ENCODE measurements at places on chromosomes 2 and 18.

DNA sequence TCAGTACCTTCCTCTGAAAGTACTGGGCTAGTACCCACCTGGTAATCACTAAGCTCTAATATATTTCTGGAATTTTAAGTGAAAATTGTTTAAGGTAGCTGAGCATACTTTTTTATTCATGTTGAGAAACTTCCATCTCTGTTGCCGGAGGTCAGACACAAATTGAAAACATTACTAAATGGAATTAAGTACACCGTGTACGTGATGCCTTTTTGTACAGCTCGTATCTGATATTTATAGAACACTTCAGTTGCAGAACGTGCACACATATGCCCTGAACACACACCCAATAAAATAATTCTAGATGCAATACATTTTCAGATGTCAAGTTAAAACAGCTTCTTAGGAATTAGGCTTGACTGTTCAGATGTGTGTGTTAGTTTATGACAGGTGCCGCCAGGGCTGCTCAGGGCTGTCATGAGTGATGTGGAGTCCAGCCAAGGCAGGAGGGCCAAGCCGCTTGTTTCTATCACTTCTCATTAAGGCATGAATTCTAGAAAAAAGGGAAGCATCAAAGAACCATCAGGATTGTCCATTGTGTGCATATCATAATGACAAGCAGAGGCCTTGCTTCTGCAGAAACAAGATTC lies 80.9 kb upstream of the FOSL2 start:
- no peak for DNase-seq

DNA sequence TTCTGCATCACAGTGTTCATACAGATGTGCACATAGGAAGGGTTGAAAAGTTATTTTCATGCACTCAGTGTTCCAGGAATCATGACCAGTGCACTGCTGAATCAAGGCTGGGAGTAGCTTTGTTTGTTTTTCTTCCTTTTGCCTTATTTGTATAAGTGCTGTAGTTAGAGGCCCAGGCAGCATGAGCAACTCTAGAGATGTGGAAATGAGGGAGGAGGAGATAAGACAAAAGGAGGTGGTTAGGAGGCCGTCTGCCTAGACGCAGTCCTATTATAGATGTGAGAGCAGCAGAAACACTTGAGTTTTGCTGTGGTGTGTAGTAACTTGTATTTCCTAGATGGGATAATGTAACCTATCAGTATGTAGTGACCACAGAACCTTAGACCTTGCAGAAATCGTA lies 264.3 kb upstream of the RASGRP3 start:
- no peak for DNase-seq

DNA sequence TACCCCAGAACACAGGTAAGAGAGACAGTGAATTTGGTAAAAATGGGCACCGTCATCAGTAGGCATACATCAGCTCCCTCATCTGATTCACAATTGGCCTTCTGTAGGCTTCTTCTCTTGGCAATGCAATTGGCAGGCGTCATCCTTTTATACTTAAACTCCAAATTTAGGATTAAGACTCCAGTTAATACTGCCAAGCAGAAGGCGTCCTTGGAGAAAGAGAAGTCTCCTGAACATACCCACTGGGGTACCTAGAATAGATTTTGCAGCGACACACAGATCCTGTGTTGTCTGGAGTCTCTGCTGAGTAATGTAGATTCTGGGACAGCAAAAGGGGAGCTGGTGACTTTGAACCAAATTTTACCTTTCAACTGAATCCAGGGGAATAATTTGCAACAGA lies 592 bp upstream of the METAP1D start:
- no peak for DNase-seq

- no peak for DNase-seq
Measured at GRCh38 chr18:12053289-12053688, 40.4 kb upstream of the ANKRD62 start.

DNA sequence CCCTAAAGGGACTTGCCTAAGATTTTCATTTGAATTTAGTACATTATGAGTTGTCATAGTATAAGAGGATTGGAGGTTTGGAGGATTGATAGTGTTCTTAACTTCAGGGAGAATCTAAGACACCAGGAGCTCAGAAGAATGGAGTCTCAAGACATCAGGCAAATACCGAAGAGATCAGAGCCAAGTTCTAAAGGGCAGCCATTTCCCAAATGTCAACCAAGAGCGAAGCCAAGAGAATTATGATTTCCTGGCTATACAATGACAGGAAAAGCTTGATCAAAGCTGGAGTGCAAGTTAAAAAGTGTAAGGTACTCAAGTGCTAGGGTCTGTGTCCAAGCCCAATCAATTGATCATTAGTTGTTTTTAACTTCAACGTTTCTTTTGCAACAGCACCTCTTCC lies 283.0 kb upstream of the FN1 start:
- DNase-seq, result no peak

DNA sequence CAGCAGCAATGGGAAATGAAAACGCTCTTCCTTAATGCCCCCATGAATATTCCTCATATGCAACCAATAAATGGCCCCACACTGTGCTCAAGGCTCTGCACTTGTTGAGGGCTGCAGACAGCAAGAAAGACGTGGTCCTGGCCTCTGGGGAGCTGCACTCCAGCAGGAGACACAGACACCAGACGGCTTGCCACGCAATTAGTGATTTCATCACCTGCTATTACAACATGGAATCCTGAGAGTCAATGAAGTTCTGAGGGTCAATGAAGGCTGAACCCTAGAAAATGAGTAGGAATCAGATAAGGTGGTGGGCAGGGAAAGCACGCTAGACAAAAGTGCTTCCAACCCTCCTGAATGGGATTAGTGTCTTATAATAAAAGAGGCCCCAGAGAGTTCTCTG lies 18.9 kb downstream of the CREG2 start:
- DNase-seq, result no peak

- DNase-seq, result no peak
Measured at GRCh38 chr2:37390777-37391176, 46.3 kb downstream of the QPCT start.

DNA sequence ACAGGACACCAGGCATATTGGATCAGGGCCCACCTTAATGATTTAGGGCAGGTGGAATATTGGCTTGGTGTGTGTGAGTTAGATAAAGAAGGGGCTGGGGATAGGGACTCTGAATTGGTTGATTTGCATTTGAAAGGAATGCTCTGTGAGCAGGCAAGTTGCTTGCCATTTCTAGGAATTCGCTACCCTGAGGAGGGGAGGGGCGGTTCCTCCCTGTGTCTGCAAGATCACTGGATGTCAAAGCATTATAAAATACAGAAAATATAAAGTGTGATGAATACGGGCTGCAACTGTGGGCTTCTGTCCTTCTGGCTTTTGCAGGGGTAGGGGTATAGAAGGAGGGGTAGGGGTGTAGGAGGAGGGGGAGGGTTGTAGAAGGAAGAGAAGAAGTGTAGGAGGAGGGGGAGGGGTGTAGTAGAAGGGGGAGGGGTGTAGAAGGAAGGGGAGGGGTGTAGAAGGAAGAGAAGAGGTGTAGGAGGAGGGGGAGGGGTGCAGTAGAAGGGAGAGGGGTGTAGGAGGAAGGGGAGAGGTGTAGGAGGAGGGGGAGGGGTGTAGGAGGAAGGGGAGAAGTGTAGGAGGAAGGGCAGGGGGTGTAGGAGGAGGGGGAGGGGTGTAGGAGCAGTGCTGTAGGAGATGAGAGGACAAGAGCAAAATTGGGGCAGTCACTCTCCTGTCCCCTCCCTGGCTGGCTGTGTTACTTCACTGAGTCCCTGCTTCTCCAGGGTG lies 238.0 kb upstream of the COPS8 start:
- DNase-seq, result no peak

DNA sequence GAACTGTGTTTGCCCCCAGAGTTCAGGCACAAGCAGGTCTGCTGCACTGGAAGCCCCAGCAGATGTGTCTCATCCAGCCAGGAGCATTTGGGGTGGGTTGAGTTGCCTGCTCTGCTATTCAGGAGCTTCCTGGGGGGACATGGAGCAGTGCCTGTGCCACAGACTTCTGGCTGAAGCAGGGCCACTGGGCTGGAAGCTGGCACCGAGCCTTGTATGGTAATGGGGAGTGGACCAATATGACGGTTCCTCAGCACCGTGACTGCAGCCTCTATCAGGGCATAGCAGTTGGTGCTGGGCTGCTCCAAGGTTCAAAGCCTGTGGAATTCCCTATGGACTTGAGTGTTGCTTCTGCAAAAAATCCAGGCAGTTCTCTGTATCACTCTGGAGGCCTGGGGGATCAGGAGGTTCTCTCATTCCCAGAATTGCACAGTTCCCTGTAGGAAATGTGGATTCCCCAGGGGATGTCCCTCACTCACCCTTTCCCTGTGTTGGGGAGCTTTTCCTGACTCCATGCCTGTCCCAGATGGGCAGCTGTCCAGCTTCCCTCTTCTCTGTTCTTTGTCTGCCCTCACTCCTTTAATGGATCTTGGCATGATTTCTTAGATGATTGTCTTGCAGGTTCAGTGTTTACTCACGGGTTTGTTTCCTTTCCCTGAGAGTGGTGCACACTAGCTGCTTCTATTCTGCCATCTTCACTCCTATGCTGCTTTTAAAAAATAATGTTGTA lies 37.2 kb upstream of the THSD7B start:
- no peak for DNase-seq

DNA sequence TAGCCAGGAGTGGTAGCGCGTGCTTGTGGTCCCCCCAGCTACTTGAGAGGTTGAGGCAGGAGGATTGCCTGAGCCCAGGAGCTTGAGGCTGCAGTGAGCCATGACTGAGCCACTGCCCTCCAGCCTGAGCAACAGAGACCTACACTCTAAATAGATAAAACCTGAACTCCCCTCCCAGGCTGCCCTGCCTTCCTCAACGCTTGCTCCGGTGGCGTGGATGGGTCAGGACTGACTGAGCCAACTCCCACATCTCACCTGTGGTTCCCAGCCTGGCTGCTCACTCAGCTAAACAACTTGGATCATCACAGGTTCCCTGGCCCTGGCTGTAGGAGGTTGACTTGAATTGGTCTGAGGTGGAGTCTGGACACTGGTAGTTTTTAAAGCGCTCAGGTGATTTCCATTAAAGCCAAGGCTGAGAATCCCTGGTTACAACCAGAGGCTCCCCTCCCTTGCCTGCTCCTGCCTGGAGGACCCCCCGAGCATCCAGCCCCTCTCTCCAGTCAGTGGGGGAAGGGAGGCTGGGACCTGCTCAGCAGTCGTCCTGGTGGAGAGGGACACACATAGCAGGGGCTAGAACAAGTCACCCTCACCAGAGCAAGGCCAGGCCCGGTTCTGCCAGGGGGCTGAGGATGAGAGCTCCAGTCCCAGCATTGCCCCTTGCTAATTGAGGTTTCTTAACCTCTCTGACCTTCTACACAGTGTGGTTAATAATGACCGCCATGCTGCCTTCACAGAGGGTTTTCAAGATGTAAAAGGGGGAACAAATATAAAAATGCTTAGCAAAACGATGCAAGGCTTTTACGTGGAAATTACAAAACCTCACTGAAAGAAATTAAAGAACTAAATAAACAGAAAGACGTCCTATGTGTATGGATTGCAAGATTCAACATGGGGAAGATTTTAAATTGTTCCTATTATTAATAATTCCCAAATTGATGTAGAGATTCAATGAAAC lies 46.9 kb upstream of the TAF1B start:
- DNase-seq, result no peak
